ENCODE measurements at places on chromosomes 3 and 15.
A peak's percentile ranks its signal among the peaks of the same experiment; 100 is the strongest.

- no peak for DNase-seq
Observed at GRCh38 chr3:49035281-49035680, 6.1 kb upstream of the IMPDH2 start.

DNA sequence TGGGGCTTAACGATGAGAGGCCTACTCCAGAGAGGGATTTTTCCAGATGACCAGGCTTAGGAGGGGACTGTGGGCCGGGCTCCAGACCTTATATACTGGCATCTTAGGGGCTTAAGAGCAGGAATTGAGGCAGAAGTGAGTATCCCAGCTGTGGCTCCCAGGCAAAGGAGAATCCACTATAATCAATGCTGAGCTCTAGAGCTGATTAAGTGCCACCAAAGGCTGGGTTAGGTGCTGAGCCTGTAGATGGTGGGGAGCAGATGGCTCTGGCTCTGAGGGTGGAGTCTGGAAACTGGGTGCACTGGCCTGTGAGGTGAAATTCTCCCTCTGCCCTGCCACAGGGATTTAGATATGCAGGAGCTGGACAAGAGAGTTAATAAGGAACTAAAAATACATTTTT is 23.2 kb downstream of the IRAK2 start:
- DNase-seq, result no peak

GRCh38 chr3:178385280-178385952 is 150.8 kb upstream of the KCNMB2 start:
- peak; percentile 55 for DNase-seq

- DNase-seq, result no peak
Observed at GRCh38 chr3:46466273-46466672, 1.6 kb upstream of the LTF start.

DNA sequence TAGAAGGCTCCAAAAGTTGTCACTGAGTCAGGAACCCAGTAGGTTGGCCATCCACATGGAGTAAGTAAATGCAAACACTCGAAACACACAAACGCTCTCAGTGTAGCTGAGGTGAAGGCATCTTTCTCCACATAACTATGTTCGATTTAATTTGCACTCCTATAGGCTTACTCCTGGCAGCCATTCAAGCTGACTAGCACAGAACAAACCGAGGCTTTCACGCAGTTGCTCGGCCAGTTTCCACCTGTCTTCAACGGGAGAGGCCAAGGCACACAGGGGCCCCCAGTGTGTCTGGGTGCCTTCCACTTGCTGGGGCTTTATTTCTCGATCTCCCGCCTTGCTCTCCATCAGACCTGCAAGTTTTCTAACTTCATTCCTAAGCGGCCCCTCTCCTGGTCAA is 18.9 kb downstream of the RGMA start:
- no peak for DNase-seq

GRCh38 chr15:85361323-85361722 is 19.1 kb upstream of the AKAP13 start:
- no peak for DNase-seq

DNA sequence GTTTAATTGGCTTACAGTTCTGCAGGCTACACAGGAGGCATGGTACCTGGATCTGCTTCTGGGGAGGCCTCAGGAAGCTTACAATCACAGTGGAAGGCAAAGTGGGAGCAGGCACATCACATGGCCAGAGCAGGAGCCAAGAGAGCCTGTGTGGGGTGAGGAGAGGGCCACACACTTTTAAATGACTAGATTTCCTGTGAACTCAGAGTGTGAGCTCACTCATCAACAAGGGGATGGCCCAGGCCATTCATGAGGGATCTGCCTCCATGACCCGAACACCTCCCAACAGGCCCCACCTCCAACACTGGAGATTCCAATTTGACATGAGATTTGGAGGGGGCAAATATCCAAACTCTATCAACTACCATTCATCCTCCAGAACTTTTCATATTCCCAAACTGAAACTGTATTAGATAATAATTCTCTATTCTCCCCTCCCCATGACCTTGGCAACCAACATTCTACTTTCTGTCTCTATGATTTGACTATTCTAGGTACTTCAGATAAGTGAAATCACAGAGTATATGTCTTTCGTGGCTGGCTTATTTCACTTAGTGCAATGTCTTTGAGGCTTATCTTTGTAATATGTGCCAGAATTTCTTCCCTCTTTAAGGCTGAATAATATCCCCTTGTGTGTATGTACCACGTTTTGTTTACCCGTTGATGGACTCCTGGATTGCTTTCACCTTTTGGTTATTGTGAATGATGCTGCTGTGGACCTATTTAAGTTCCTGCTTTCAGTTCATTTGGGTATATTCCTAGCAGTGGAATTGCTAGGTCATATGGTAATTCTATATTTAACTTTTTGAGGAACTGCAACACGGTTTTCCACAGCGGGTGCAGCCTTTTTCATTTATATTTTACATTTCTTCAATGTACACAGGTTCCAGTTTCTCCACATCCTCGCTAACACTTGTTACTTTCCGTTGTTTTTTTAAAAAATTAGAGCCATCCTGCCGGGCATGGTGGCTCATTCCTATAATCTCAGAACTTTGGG is 43.8 kb downstream of the TKT start:
- no peak for DNase-seq

GRCh38 chr3:147701195-147701594 is 292.0 kb downstream of the ZIC1 start:
- DNase-seq, result peak; percentile 6

DNA sequence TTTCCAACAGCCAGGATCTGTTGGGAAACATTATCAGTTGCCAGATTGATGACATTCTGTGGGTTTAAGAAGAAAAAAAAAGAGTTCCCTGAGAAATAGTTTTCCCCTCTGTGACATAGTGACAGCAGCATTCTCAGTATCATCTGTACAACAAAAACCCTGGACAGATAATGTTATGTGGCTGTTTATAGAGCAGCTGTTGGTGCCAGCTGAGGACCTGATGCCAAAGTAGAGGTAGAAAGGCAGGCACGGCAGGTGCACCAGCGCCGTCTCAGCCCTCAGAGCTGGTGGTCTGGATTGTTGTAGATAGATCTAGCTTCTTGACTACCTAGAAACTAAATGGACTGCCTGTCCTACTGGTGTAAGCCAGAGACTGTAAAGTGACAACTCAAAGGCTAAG is 56.2 kb upstream of the FILIP1L start:
- no peak for DNase-seq

GRCh38 chr3:8324747-8325146 is 176.9 kb upstream of the LMCD1 start:
- peak; percentile 39 for DNase-seq

- no peak for DNase-seq
Observed at GRCh38 chr3:149845570-149846244, 32.7 kb downstream of the RNF13 start.

DNA sequence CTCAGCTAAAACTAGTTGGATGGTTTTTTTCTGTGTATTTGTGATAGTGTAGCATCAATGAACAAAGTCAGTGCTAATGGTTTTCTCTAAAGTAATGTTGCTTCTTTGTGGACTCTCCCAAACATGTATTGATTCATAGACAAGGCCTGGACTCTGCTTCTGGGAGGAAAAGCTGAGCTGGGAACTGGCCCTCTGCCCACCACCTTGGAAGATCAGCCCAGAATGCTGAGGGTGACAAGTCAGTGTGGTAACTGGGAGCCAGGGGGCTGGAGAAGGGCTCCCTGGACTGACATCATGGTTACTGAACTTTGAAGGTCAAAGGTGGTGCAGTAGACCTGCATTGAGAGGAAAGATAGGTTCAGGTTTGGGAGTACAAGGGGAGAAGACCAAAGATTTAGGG is 3.0 kb downstream of the ARHGAP31 start:
- DNase-seq, result peak; percentile 55

DNA sequence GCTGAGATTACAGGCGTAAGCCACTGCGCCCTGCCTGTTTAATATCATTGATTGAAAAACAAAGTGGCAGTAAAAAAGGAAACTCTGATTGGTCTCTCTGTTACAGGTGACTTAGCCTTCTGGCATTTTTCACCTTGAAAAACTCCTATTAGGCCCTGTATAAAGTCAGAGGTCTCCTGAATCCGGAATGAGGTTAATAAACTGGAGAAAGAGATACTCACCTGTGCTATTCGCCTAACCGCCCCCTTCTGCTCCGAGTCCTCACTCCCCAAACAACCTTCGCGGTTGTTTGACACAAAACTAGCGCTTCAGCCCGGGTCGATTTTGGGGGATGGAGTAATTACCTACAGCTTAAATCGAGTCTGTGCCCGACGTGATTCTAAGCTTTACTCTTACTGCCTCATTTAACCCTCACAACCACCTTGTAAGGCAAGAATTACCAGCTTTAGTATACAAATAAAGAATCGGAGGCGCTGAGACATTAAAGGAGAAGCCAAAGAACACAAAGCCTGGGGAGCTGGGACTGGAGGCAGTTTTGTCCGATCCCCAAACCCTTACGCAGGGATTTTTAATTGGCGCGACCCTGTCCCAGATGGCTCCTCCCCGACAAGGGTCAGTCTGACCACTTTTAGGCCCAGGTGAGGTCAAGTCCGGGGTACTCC is 441 bp downstream of the CEP70 start:
- DNase-seq, result no peak

- DNase-seq, result no peak
Observed at GRCh38 chr3:63278171-63279004, at the start of gene SYNPR. TSS of gene SYNPR (plus strand) at chr3:63278308.

Data from EL (cell line).